ENCODE measurements at places on chromosomes 13 and 19.

DNA sequence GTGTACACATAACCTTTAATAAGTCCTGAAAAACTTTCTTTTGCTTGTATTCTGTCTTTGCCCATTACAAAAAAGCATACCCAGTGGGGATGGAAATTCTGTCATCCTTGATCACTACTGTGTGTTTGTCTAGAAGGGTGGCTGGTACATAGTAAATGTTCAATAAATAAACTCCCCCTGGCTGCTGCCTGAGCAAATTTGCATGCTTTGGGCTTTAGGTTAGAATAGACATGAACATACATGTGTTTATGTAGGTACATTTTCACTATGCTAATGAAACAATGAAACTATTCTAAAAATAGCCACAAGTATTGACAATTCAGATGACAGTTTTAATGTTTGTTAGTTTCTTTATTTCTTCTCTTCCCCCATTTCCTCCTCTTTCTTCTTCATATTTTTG, 36.1 kb downstream of the TNFSF13B start:
- DNase-seq, result no peak

DNA sequence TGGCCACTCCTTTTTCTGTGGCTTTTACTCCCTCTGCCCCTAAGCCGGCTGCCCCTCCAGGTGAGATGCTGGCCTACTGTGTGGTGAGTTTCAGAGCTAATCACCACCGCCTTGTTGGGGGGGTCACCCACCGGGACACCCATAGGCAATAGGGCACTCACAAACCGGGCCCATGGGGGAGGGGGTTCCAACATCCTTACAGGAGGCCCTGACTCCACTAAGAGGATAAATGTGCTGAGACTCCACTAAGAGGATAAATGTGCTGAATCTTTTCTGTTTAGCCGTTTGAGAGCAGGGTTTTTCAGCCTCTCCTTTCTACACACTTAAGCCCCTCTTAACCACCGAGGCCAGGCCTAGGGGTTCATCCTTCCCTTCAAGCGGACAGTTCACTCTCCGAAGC, 73.7 kb downstream of the SLC15A1 start:
- DNase-seq, result no peak

DNA sequence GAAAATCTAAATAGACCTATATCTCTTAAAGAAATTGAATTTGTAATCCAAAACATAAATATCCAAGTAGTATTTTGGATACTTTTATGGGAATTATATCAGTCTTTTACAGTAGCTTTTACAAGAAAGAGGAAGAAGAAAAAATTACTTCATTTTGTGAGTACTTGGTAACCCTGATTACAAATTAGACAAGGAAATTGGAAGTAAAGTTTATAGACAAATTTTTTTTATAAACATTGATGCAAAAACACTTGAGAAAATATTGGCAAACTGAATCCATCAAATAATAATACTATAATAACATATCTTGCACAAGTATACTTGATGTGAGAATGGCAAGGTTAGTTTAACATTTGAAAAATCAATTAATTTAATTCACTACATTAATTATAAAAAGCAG, 954.1 kb upstream of the MIR17HG start:
- DNase-seq, result no peak

GRCh38 chr19:42635233-42635539, 40.5 kb upstream of the CEACAM8 start:
- no peak for DNase-seq

DNA sequence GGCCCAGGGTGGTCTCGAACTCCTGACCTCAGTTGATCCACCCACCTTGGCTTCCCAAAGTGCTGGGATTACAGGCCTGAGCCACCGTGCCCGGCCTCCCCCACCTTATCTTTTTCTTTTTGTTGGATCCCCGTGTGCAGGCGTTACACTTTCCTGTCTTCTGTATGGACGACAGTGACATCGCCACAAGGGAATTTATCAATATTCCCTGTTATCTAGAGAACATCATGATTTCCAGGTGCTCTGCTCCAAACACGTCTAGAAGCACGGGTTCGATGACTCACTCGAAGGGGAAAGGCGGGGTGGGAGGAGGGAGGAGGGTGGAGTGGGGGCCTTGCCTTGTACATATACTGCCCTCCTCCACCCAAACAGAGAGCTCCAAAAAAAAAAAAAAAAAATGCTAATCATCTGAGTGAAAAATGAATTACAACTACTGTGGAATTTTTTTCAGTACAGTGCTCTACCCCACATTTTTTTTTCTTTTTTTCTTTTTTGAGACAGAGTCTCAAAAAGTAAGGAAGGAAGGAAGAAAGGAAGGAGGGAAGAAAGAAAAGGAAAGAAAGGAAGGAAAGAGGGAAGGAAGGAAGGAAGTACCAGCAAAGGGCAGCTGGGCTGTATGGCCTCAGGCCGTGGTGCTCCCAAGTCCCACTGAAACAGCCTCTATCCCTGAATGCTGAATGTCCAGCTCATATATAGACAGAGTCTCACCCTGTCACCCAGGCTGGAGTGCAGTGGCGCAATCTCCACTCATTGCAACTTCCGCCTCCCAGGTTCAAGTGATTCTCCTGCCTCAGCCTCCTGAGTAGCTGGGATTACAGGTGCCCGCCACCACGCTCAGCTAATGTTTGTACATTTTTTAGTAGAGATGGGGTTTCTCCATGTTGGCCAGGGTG, 36.8 kb downstream of the INSR start:
- DNase-seq, result no peak

DNA sequence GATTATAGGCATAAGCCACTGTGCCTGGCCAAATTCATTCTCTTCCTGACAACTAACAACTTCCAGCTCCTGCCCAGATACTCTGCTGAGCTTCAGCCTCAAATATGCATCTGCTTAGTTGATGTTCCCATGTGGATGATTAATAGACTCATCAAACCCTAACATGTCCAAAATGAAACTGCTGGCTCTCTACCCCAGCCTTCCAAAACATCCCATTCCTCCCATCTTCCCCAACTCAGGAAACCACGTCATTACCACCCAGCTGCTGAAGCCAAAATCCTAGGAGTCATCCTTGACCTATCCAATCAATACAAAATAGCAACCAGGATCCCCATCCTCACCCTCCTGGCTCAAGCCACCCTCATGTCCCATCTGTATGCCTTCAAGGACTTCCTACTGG, 20.9 kb downstream of the POU2F2 start:
- DNase-seq, result no peak

DNA sequence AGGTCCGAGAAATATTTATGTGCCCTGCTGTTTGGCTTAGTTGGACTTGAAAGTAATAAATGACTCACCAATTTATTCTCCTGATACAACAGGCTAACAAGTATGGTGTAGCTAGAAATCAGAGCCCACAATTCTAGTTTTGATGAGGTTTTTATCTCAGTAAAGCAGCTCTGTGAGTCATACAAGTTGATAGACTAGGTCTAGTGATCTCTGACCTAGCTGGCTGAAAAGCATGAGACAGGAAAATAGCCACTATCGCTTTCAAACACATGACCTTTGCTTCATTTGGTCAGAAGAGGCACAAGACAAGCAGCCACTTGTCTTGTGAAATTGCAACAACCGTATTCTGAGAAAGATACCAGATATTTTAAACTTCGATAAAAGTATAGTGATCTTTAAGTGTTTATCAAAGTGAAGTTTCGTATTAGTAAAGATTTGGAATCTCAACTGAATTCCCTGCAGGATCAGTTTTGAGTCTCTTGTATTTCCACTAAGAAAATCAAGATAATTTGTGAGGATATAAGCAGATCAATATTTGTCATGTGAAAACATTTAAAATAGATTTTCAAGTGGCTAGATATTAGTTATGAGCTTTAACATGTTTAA, 126.7 kb downstream of the MAB21L1 start:
- DNase-seq, result peak; percentile 74

- no peak for DNase-seq
Observed at GRCh38 chr13:90375851-90376250, 971.6 kb upstream of the MIR17HG start.

DNA sequence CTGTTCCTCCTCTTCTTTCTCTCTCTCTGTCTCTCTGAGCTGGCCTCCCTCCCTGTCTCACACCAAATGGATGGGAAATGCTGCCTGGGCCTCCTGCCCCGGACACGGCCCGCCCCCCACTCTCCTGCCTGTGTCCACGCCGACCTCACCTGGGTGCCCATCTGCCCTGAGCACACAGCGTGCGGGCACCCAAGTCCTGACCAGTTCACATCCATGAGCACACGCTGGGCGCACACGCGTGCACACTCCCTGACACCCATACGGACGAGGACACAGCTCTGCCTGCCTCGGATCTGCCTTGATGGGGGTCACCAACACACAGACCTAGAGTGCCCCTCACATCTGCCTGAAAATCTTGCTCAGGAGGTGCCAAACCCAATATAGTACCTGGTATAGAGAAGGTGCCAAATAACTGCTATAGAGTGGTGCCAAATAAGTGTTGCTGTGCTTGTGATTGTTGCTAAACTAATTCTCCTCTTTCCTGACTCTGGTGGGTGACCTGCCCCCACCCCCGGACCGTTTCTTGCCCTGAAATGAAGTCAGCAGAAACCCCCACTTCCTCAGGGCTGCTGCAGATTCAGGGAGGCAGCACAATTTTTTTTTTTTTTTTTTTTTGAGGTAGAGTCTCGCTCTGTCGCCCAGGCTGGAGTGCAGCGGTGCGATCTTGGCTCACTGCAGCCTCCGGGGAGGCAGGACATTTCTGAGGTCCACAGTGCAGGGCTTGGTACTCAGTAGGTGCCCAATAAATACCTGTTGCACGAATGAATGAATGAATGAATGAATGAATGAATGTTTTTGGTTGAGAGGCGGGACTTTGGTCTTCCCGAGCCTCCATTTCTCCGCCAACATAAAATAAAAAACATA, 4.6 kb downstream of the NFIC start:
- no peak for DNase-seq

DNA sequence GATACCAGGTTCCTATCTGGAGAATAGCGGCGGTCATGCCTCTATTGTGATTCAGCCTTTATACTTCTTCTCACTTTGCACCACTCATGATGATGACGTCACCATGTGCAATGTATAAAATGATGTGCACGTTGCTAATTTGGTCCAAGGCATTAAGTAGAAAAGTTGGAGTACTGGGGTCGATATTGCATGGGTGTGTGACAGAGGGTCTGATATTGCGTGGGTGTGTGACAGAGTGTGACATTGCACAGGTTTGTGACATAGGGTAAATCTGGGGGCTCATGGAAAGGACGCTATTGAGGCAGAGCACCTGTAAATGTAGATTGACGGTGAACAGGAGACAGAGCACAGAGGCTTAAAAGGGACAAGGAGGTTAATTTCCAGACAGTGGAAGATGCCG, 4.5 kb upstream of the VN1R4 start:
- no peak for DNase-seq

GRCh38 chr19:29636553-29637360, 28.5 kb upstream of the PLEKHF1 start:
- DNase-seq, result no peak

DNA sequence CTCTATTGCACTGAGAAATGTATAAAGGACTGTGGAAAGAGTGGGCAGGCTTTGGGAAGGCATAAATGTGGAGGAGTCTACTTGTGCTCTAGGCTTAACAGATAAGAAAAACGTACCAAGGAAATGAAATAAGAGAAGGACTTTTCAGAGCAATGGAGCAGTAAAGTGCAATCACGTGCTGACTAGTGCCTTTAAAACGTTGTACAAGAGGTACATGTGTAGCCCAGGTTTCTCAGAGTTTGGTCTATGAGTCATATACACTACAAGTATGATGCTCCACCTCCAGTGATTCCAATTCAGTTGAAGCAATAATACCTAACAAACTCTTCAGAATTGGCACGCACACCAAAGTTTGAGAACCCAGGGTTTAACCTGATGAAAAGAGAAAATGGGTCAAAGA, 13.4 kb upstream of the FNDC3A start:
- no peak for DNase-seq

Measured in foreskin melanocyte (primary cell).